ENCODE measurements at places on chromosomes 7 and 10.

DNA sequence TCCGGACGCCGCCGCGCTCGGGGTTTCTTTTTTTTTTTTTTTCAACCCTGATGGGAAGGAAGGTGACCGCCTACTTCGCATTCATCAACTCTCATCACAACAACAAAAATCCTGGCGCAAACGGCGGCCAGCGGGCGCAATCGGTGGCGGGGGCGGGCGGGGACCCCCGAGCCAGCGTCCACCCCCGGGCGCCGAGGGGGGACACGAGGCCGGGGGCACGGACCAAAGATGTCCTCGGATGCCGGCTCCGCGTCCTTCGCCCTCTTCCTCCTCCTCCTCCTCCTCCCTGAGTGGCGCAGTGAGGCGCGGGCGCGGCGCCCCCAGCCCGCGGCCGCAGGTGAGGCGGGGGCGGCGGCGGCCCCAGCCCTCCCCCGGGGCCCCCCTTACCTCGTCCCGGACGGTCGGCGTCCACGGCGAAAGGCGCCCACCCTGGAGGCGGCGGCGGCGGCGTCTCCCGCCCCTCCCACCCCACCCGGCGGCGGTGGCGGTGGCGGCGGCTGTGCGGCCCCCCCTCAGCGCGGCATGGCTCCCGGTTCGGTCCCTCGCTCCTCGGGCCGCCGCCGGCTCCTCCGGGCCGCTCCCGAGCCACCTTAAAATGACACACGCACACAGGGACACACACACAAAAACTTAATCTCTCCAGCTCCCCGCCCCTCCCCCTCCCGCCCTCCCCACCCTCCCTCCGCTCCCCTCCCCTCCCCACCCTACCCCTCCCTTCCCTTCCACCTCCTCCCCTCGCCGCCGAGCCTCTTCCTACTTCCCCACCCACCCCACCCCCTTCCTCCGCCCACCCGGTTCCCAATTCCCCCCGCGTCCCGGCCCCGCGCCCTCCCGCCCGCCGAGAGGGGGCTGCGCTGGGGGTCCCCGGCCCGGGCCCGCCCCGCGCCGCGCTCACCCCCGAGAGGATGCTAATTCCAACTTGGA is at the start of gene CTBP2:
TSS of gene CTBP2 (minus strand) at position 632 of the 924 bp plus-strand sequence.
- peak; percentile 87 for DNase-seq

GRCh38 chr10:21075880-21076279 is 178.8 kb upstream of the NEBL start:
- DNase-seq: no peak

- DNase-seq: no peak
Observed at GRCh38 chr7:157669768-157670351, 333.1 kb downstream of the DNAJB6 start.

- no peak for DNase-seq
Observed at GRCh38 chr7:49295146-49295545, 370.8 kb downstream of the CDC14C start.

DNA sequence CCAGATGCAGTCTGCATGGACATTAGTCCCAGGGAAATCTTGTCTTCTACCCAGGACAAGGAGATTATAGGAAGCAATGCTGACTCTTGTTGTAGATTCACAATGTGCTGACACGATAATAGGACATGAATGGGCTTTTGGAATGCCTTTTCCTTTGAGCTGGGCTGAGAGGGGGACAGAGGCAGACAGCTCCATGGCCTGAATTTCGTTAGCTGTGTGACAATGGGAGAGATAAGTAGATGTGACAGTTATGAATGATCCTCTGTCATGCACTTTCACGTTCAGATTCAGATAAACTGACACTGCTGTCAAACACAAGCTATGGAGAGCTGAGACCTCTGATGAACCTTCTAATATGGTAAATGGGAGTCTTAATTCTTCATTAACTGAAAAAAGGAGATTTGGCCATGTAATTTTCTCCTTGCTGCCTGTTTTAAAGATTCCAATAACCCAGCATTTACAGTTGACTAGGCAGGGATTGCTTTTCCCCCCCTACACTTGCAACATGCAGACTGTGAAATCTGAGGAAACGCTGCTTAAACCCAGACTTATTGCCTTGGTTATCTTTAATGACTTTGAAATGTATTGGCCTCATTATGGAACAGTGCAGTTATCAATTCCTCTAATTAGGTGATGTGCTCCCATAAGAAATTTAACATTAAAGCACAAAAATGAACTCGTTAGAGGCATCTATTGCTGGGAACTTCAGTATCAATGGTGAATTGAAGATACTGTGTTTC is 669.3 kb downstream of the AUTS2 start:
- DNase-seq: no peak

GRCh38 chr10:130016993-130017630 is 53.0 kb upstream of the EBF3 start:
- no peak for DNase-seq

GRCh38 chr7:111858331-111858730 is 296.0 kb upstream of the IMMP2L start:
- no peak for DNase-seq

GRCh38 chr7:8151161-8151725 is 110.7 kb downstream of the ICA1 start:
- no peak for DNase-seq

- DNase-seq: no peak
Observed at GRCh38 chr10:121683816-121684215, 85.6 kb upstream of the FGFR2 start.

DNA sequence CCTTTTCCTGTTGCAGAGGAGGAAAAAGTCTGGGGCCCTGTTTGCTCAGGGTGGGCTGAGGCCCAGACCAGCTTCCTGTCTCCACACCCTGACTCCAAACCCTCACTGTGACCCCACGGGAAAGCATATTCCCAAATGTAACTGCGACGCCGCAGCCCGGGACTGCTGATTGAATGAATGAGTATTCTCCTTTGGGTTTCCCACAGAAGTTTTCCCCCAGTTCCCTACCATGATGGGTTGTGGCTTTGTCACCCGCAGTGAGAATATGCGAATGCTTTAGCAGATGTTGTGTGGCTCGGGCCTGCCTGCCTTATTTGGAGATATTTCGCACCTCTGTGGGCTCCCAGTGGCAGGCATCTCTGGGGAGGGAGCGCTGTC is 50.6 kb downstream of the MGMT start:
- no peak for DNase-seq

DNA sequence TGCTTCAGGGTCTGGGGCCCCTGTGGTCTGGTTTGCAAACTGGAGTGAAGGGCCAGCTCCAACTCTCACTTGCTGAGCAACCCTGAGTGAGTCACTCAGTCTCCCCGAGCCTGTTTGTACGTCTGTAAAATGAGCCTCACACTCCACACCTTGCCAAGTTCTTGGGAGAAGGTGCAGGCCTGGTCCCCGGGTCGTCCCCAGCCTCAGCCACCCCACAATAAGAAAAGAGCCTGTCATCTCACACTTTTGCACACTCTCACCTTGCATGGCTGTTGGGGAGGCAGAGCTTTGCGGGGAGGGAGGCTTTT is 5.2 kb downstream of the GRIFIN start:
- no peak for DNase-seq

GRCh38 chr10:8055420-8056349 is 1.2 kb downstream of the GATA3 start:
- no peak for DNase-seq

- peak; percentile 55 for DNase-seq
Observed at GRCh38 chr10:78407009-78407711, 373.5 kb downstream of the RPS24 start.

- no peak for DNase-seq
Observed at GRCh38 chr7:2476298-2476697, at the start of gene GRIFIN. TSS of gene GRIFIN (minus strand) at chr7:2476398. CDS start at chr7:2476383, 15 bp downstream.

GRCh38 chr10:121311812-121312443 is 286.3 kb downstream of the FGFR2 start:
- DNase-seq: no peak

GRCh38 chr7:151115121-151115835 is 29.0 kb downstream of the AGAP3 start:
- DNase-seq: peak; percentile 66

DNA sequence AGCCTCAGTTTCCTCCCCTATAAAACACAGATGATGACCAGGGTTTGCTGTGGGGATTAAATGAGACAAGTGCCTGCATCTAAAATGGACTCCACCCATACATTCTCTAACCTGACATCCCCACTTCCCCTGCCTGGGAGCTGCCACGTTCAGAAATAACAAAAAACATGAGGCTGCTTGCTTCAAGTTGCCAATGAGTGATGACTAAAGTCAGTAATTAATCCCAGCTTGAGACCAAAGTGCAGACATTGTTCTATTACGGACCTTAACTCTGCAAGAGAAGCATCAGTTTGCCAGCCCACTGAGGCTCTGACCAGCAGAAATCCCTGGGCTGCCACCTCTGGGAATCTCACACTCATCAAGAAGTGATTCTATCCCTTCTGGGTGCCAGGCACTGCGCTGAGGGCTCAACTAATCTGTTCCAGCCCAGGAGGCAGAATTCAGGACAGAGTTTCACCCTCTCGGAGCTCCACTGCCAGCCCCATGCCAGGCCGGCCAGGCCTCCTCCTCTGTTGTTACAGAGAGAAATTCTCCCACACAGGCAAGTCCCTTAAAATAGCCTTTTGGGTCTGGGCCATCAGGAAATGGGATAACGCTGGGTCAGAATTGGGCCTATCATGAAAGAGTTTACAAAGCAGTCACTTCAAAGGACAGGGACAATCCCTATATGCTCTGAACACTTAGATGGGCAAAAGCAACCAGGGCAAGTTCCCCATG is 11.4 kb downstream of the SH3PXD2A start:
- no peak for DNase-seq

DNA sequence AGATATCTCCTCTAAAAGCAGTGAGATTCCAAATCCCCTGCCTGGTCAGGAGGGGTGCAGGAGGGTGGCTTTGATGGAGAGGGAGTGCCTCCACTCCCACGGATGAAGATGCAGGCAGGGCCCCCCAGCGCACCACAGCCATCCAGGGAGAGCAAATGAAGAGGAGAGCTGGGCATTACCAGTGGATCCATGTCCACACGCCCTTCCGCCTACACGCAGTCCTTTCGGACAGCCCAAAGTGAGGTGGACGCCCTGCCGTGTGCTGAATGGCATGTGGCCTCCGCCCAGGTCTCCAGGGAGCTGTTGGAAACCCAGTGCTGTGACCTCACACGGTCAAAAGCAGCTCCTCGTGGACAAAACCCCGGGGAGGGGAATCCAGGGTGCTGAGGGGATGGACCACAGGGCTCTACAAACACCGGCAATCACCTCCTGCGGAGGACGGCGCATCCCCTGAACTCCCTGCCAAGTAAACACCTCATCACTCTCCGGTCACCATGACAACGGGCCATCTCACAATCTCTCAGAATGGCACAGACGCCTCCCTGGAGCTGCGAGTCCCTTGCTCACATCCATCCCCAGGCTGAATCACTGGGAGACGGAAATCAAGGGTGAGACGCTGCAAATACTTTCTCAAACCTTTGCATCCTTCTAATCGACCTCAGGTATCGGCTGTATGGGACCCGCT is 35.0 kb upstream of the DNAAF5 start:
- DNase-seq: no peak

Measured in hematopoietic multipotent progenitor cell treated with erythropoietin and hydrocortisone succinate and interleukin-3 and kit ligand, for 6 days (in vitro differentiated cells).